ENCODE measurements at places on chromosomes 7 and 10.

DNA sequence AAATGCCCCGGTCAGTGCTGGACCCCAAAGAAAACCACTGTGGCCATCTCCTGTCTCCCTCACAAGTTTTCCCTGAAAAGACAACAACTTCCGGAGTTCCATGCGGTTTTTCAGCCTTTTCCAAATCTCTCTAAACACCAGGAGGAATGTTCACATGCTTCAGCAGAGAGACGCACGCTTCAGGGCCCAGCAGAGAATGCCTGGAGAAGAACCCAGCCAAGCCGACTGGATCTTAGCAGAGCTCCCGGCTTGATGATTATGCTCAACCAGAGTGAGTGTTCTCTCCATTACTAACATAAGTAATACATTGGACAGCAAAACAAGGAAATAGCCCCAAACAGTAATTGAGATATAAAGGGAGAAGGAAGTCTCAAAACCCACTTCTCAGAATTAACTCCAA is 17.9 kb downstream of the PRKCQ start:
- no peak for DNase-seq

GRCh38 chr10:28661035-28661434 is 16.3 kb upstream of the BAMBI start:
- DNase-seq: peak; percentile 63

DNA sequence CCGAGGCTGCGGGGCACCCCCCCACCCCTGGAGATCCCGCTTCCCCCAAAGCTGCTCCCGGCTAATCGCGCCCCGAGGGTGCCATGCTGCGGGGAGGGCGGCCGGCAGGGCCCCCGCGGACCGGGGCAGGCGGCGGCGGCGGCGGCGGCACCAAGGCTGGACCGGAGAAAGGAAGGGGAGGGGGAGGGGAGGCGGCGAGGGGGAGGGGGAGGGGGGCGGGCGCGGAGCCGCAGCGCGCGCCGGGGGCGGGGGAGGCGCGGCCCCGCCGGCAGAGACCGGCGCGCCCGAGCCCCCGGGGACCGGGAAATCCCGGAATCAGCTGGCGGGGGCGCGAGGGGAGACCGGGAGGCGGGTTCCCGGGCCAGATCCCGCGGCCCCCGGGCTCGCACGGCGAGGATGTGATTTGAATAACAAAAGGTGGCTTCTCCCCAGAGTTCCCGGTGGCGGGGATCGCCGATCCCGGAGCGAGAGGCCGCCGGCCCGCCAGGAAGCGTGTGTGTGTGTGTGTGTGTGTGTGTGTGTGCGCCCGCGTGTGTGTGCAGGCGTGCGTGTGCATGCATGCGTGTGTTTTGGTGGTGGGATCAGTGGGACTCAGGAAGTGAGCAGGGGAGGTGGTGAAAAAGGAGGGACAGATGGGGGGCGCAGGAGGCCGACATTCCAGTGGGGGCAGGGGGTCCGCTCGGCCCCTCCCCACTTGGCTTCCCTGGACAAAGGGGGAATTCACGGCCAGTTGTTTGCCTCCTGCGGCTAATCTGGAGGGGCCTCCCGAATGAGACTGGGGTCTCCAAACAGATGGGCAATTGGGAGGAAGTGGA is 99.5 kb downstream of the HIP1 start:
- peak; percentile 68 for DNase-seq

DNA sequence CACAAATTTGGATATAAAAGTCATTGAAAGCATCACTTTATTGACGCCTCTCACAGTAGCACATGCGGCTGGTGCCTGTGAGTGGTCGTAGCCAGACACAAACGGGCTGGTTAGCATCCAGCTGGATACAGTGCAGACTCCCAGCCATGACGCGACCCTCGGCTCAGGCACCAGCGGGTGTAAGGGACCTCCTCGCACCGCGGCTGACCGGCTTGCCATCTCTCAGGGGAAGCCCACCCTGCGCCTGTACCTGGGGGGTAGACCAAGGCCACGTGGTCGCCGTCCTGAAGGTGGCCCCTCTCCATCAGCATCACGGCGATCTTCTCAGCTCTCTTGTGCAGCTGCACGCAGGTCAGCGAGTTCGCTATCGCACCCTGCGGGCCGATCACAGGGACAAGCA is 213.8 kb downstream of the ZMYND11 start:
- no peak for DNase-seq

GRCh38 chr7:52146871-52147634 is 830.4 kb upstream of the COBL start:
- DNase-seq: no peak

DNA sequence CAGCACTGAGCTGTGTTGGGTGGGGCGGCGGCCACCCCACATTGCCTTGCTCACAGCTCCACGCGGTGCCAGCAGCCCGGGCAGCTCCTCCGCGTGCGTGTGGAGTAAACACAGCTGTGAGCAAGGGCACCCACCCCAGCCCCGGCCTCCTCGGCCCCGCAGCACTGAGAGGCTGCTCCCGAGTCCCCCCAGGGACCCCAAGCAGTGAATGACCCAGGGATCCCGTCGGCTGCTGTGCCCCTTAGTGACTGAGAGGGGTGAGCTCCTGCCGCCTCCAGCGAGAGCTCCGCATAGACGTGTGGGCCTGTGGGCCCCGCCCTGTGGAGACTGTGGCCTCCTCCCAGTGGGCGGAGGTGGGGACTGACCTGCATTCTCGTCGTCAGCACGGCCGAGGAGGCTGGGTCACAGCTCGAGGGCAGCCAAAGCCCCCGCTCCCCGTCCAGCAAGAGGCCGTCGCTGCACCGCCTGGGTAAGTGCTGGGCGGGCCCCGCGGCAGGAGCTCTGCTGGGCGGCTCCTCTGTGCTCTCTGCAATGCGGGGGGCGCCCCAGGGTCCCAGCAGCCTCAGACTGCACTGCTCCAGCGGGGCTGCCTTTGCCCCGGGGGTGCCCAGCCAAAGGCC is 29.9 kb upstream of the UTF1 start:
- no peak for DNase-seq

GRCh38 chr10:11437391-11438142 is 173.9 kb downstream of the USP6NL start:
- DNase-seq: peak; percentile 2

GRCh38 chr10:30099101-30099500 is 39.7 kb upstream of the JCAD start:
- no peak for DNase-seq

GRCh38 chr10:118792526-118792925 is 37.8 kb upstream of the CACUL1 start:
- no peak for DNase-seq

DNA sequence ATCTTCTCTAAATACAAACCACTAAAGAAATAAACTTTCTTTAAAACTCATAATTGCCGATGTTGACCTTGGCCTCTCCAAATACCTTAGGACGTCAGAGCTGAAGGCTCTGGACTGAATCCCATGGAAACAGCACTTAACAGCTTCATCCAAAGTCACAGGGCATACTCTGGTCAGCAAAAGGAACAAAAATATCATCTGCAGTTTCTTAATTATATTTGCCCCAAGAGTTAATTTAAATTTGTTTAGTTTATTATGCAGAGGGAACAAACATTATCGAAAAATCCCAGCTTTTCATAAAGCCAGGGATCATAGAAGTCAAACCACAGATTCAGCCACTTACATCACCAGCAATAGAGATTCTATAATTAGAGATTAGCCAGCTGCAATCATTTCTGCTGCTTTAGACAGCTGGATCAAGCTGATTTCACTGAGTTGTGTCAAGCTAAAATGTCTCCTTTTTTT is 20.5 kb upstream of the FAM13C start:
- DNase-seq: no peak

DNA sequence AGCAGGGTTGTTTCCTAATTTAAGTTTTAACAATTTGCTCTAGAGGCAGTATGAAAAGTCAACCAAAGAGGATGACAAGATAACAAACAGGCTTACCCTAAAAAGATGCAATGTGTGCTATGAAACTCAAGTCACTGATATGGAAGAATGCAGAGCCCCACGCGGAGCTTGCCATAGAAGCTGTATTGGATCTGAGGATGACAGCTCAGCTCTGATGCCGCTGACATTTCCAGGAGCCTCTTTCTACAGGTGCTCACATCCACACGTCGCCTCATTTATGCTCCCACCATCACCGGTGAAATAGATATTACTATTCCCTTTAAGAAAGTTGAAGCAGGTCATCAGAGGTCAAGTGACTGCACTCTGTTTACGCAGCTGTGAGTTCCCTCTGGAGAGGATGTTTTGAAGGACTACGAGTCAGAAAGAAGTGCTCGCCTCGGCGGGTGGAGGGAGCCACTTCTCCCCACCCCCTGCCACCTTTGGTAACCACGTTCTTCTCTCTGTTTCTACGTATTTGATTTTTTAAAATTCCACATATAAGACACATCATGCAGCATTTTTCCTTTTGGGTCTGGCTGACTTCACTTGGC is 275.4 kb downstream of the GLRX3 start:
- no peak for DNase-seq

DNA sequence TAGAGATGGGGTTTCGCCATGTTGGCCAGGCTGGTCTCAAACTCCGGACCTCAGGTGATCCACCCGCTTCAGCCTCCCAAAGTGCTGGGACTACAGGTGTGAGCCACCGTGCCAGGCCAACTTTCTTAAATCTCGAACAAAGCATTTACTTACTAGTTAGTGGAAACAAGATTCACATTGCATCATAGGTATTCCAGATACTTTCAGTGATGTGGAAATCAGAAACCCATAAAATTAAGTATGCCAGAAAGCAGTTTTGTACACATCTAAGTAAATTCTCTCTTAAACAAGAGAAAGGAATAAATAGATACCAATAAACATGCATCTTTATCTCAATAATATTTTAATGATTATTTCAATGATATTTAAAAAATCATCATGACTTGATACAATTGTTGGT is 75.5 kb downstream of the DGKI start:
- DNase-seq: no peak

DNA sequence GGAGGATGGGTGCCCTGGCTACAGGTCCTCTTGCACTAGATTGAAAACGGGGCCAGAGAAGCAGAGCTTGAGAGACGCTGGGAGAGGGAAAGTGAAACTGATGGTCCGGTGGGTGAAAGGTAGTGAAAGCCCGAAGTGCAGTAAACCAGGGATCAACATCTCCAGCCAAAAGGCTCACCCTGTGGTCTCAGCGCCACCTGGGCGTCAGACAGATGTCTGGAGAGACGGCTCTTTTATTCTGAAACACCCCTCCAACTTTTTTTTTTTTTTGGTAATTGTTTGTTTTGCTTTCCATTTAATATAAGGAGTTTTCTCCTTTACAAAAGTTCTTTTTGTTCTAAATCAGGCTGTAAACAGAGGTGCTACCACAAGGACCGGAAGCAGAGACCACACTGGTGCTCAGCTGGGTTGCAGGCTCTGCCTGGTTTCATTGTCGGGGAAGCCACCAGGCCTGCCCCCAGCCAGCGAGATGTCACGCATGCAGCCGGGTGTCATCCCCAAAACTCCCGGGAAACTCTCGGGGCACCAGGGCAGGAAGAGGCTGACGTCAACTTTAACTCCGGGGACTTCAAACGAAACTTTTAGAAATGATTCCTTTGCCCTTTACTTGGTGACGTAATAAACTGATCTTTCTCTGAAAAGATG is 11.2 kb downstream of the IL2RA start:
- peak; percentile 69 for DNase-seq

GRCh38 chr7:6273380-6273837 is 985 bp upstream of the CYTH3 start:
- DNase-seq: peak; percentile 68

- DNase-seq: no peak
These were observed 16.3 kb downstream of the CYTH3 start for GRCh38 chr7:6256109-6256483.

GRCh38 chr10:62017491-62017870 is 116.0 kb downstream of the ARID5B start:
- DNase-seq: no peak

- no peak for DNase-seq
These were observed 31.9 kb downstream of the FAM107B start for GRCh38 chr10:14742815-14743214.

DNA sequence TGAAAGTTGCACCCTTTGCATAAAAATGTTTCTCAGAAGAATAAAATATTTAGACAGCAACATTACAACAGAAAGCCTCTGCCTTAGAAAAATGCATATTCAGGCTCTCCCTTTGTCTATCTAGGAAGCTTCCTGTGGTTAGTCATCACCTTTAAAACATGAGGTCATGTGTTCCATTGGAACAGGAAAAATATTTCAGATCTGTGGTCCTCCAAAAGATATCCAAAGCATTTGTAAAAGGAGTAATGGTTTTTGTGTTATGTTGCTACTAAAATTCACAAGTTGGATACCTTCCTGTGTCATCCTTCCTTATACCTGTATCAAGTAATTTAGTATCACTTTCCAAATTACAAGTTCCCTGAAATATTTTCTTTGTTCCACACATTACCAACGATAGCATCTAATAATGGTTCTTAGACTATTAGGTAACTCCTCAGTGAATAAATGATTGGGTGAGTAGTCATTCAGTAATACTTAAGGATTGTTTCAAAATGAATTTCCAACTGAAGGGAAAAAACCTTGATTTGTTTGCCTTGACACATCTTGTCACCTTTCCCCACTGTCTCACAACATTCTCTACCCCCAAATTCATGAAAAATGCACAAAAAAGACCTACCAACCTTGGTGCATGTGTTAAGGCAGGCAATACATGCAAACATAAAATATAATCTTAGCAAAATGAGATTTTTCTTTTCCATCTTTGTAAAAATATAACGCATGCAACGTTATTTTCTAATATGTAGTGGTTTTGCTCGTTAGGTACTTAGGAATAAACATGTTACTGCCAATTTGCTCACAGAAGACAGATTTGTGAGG is 19.7 kb upstream of the RHOBTB1 start:
- DNase-seq: peak; percentile 46

DNA sequence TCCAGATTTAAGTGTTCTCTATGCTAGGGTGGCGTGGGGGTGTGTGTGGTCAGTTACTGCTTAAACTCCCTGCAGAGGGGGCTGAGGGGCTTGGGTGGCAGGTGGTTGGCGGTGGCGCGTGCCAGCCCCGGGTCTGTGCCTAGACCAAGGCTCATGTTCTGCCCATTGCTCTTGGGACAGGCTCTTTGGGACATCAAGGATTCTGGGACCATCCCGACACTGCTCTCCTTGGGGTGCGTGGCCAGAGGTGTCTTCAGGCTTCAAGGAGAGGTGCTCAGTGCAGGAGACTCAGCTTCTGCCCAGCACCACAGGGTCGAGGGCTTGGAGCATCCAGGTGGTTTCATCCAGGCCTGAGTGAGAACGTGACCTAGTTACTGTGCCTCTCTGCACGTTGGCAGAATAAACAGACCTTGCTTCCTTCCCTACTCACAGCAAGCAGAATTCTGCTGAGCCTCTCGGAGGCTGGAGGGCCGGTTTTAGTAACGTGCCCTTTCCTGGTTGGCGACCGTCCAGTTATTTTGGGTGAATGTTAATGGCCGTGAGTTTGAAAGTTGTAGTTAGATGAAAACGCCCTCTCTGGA is 39.9 kb downstream of the CAMK1D start:
- no peak for DNase-seq

GRCh38 chr10:13416760-13417159 is 68.7 kb upstream of the SEPHS1 start:
- DNase-seq: no peak

- DNase-seq: no peak
These were observed 306.6 kb upstream of the ZMIZ1 start for GRCh38 chr10:78762086-78762630.
